ENCODE measurements at places on chromosomes 11 and 22.
A peak's percentile ranks its signal among the peaks of the same experiment; 100 is the strongest.

DNA sequence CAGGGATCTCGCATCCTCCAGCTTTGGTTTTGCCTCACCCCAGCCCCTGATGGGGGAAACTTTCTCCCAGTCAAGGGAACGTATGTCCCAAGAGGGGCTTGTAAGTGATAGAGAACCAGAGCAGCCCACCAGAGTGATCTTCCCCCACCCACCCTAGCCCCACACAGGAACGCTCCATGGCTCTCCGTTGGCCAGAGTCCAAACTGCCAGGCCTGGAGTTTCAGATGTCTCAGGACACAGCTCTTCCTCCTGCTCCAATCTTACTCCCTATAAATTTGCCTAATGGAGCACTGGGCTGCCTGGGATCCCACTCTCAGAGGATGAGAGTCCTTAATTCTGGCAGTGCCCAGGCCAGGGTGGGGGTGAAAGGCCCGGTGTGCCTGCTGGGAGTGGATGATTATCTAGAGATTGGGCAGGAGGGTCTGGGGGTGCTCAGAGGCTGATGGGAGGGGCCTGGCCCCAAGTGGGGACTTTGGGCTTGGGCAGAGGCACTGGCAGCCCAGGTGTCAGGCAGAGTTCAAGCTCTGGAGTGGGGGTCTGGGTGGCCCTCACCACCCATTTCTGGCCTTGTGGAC is 79.9 kb downstream of the WNT7B start:
- DNase-seq, result no peak

DNA sequence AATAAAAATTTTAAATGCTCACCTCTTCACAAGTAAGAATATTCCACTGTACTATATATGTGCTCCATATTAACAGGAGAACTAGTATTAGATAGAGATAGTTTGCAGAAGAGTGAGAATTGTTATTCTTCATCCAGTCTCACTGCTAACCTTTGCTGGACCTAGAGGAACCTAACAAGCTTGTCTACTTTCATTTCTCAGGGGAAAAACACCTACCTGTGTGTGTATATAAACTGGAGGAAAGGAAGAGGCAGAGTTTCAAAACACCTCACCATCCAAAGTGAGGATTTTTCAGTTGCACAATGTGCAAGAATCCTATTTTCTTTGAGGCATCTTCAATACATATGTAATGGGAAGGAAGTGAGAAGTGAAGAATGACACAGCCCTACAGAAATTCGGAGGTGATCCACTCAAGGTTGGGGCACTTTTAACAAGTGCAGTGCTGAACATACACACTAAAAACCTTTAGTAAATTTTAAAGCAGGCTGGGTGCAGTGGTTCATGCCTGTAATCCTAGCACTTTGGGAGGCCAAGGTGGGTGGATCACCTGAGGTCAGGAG is 52.4 kb downstream of the SYTL2 start:
- no peak for DNase-seq

DNA sequence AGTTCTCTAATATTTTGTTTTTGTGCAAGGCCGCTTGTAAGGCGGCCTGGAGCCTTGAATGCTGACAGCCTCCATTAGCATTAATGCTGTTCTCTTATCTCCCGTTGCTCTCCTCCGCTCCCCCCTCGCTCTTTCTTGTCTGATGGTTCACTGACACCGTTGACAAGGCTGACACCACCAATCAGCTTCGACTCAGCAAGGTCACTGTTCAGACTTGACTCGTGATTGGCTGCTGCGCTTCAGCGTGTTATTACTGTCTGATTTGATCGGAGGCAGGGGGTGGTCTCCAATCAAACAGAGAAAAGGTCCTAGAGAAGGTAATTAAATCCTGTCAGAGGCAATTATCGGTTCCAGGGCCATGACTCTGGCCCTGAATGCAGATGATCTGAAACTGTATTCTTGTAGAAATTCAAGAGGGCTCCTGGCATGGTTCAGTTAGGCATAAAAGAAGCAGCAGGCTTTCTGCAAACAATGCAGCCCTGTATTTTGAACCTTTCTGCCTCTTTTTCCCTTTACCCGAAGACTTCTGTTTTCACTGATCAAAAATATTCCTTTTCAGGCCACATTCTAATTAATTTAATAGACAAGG is 49.3 kb upstream of the MPPED2 start:
- DNase-seq, result no peak

- no peak for DNase-seq
Observed at GRCh38 chr11:128551058-128551457, 36.3 kb downstream of the ETS1 start.

GRCh38 chr11:124442847-124443246 is 2.6 kb downstream of the OR8B8 start:
- no peak for DNase-seq

- DNase-seq, result no peak
Observed at GRCh38 chr22:36349726-36350125, 38.0 kb downstream of the MYH9 start.

DNA sequence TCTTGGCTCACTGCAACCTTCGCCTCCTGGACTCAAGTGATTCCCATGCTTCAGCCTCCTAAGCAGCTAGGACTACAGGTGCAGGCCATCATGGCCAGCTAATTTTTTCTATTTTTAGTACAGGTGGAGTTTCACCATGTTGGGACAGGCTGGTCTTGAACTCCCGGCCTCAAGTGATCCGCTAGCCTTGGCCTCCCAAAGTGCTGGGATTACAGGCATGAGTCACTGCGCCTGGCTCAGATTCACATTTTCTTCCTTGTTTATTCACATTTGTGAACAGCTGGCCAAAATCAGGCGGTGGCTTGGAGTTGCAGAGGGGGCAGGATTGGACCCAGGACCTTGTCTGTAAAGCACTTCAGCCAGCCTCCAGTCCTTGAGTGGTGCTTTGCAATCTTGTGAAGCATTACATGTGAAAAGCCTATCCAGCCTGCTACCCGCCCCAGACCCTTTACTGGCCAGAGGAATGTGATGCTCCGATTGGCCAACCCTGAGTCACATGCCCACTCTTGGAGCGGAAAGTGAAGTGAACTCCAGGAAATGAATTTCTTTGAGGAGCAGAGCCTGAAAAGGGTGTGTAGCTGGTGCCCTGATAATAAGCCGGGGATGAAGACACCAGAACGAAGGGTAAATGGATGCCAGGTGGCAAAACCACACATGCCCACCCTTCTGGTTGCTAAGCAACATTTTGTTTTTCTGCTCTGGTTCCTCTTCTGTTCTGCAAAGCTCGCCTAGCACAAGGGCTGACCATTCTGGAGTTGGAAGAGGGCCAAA is 62.6 kb upstream of the PTPRJ start:
- DNase-seq, result peak; percentile 98

DNA sequence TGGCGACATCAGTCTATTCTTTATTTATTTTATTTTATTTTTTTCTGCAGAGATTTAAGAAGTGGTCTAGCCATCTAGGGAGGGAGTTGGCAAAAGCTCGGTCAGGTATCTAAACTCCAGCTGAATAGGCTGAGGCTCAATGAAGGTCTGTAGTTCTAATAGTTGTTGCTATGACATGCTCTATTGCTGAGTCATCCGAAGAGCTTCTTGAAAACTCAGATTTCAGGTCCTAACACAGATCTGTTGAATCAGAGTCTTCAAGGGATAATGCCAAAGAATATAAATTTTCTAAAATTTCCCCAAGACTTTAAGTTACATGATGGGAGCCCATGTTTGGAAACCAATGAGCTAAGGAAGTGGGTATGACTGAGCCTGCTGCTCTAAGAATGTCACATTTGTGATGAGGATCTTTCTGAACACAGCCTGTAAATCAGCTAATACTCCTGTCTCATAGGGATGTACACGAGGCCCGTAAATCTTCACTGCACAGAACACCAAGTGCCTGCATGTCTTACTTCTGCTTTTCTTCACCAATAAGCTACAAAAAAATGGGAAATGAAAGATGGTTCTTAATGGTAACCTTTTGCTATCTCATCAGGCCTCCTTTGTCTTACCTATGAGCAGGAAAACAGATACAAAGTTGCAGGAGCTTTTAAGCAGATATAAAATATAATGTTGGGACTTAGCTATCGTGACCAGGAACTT is 901.4 kb upstream of the API5 start:
- no peak for DNase-seq

DNA sequence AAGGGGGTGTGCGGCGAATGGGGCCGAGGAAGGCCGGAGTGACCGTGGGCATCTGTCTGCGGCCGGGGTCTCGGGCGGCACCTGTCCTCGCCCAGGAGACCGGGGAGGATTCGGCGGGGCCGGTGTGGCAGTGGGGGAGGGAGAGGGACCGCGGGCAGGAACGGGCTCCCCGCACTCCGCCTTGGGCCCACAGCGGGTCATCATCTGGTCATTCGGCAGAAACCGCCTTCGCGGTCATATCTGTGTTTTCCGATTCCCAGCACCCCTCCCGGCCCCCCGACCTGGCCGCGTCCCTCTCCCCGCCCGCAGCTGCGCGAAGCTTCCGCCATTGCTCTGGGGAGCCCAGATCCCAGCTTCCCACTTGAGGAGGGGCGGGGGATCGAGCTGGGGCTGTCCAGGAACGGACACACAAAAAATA is 824 bp upstream of the CBX6 start:
- no peak for DNase-seq

DNA sequence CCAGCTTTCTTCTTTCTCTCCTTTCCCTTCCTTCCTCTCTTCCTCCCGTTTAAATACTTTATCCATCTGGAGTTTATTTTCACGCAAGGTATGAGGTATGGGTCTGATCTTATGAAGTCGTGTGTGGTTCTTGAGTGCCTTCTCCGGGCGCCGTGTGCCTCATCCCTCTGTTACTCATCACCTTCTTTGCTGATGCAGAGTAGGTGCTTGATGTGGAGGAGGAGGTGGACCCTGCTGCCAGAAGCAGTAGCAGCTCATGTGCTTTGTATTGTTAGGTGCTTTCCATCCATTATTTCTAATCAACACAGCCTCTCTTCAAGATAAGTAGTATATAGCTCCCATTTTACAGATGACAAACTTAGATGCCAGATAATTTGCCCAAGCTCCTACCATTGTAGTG is 47.0 kb downstream of the TNRC6B start:
- no peak for DNase-seq

- DNase-seq, result no peak
Observed at GRCh38 chr11:19718951-19719350, 6.3 kb downstream of the NAV2 start.

- DNase-seq, result no peak
Observed at GRCh38 chr11:17408641-17409040, 20.2 kb upstream of the KCNJ11 start.

DNA sequence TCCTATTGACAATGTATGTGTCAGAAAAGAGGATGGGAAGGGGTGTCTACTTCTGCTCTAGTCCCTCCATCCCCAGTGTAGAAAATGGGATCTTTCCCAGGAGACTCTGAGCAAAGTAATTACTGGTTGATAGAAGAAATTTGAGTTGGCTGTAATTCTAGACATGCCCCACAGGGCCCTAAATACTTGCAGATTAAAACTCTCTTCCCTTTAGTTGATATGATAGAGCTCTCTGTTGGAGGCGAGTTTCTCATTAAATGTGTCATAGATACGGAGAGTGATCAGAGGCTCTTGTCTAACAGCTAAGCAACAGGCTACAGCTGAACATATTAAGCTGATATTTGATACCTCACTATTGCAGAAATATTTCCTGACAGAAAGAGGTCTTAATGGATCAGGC is 32.9 kb downstream of the OR52E1 start:
- no peak for DNase-seq

GRCh38 chr11:47278769-47279168 is 8.8 kb downstream of the MADD start:
- DNase-seq, result no peak

DNA sequence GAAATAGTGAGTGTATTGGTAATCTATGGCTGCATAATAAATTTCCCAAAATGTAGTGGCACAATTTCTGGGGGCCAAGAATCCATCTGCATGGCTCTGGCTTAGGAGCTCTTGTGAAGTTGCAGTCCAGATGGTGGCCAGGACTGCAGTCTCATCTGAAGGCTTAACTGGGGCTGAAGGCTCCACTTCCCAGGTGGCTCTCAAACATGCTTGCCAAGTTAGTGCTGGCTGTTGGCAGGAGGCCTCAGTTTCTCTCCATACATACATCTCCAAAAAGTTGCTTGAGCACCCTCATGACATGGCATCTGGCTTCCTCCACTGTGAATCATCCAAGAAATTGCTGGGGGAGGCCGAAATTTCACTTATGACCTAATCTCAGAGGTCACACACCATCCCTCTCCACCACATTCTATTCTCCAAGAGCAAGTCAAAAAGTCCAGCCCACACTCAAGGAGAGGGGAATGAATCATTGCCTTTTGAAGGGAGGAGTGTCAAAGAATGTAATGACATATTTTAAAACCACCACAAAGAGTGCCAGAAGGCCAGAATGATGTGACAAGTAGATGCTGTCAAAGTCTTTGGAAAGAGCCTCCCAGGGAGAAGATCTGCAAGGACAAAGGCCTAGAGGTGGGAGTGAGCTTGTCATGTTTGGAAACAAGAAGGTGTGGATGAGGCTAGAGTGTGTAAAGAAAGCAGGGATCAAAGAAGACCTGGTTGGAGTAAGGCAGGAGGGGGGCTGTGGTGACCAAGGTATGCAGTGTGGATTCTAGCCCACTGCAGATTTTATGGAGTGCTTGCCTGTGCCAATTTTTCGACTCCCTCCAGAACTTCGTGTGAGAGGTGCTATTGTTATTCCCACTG is 566.2 kb downstream of the MIAT start:
- DNase-seq, result no peak

- DNase-seq, result no peak
Observed at GRCh38 chr22:35984183-35985175, 44.1 kb downstream of the RBFOX2 start.

DNA sequence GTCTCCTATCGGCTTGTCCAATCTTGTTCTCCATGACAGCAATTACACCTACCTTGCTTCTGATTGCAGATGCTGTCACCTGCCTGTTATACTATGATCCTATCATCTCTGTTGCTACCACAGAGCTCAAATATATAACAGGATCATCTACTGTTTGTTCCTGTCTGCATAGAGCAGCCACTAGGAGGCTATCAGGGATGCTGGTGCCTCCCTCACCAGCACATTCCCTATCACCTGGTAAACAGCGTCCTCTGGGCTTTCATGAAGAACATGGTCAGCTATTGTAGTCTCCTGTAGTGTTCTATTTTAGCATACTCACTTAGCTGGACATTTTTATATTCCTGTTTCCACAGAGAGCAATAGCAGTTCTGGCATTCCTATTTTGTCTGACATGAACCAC is 87.8 kb upstream of the FAT3 start:
- DNase-seq, result no peak

DNA sequence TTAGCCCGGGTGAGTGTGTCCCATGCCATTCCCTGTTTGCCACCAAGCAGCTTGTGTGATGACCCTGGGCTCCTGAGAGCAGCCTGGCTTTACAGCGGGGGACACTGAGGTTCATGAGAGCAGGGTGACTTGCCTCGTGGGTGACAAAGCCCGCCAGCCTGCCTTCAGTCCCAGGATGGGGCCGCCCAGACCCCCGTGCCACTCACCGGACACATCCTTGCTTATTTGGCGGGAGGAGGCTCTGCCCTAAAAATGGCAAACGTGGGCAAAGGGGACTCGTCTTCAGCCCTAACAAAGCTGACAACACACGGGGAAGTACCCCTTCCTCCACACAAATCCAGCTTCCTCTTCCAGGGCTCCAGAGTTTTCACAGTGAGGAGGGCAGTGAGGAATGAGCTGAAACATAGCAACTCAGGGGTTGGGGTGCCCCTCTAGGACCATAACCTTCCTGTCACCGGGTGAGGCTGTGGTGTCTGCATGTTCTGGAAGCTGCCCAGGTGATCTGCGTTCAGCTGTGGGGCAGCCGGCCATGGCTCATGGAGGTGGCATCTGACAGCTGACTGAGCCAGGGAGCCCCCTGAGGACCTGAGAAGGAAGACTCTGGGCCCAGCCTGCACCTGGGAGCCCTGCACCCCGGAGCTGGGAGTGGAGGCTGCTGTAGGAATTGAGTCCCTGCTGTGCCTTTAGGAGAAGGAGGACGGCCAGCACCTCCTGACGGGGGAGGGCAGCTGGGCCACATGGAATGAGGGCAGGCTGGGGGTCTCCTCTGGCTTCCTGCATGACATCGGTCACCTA is 16.7 kb downstream of the RIBC2 start:
- no peak for DNase-seq
